ENCODE measurements at places on chromosomes 1 and 21.

DNA sequence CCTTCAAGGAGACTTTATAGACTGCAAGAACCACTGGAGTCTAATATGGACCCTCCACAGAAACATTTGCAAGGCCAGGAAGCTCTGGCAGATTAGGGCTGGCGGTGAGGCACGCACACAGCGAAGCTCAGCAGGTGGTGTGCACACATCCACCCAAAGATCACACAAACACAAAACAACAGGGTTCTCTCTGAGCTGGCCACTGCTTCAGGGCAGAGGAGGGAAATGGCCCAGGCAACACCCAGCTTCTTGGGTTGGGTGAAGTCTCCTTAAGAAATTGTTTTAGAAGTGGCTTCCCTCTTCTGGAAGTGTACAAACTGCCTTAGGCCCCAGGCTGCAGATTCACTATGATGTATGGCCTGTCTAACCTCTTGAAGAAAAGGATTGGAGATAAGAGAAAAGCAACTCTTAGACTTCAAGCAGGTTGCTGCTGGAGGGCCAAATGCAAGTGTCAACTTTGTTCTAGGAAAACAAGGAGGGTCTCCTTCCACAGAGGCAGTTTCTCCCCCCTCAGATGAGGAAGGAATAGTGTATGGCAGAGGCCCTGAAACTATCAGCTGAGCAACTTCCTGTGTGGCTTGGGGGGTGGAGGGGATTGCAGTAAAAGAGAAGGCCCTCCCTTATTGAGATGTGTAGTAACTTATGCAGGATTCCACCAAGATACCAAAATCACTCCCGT lies 2.0 kb downstream of the RCSD1 start:
- DNase-seq = peak; percentile 87

DNA sequence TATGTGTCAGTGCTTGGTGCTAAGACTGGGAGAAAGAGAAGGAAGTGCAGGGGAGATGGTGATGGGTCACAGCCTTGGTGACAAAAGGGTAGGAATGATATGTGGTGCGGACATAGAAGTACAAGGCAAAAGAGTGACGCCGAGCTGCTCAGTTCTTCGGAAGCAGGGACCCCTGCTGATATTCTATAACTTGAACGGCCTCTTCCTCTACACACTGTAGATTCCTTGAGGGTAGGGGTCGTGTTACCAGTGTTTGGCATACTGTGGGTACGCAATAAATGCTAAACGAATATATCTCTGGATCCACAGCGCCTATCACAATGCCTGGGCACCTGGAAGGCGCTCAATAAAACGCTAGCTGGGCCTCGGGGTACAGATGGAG lies 488 bp downstream of the DBT start:
- peak; percentile 39 for DNase-seq

DNA sequence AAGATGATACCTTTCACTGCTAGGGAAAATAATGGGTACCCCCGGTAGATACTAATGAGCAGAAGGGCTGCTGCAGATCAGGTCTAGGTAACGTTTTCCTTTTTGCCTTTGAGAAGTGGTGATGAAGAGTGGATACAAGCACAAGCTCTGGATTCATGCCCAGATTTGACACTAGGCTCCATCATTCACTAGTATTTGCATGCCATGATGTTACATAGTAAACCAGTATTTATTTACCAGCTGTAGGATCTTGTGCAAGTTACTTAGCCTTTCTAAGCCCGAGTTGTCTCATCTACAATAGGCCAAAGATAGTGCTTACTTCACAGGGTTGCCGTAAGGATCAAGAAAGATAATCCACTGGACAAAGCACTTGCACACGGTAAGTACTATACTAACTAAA lies 14.2 kb downstream of the PTPN14 start:
- no peak for DNase-seq

DNA sequence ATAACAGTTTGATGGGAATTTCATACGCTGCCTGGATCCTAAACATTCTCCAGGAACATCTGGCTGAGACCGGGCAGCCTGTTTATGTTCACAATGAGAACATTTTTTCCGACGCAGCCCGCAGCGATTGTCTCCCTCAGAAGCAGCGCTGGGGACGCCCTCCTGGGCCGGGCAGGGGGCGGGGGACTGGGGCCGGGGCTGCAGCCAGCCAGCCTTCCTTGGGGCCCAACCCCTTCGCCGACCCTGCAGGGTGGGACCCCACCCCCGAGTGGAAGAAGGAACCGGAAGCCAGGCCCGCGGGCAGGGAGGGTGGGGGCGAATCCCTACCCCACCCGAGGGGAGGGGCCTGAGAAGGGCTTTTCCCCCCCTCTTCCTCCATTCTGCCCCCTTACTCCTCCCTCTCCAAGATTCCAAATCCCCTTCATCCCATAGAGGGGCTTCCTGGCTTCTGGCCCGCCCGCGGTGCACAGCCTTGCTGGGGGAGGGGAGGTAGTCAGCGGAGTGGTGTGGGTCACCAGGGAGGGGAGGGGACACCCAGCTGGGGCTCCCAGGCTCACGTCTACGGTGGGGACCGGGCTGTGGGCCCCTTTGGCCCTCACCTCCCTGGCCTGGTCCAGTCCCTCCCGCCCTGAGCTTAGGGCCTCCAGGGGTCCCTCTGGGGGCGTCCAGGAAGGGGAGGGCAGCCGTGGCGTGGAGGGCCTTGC lies 60.6 kb downstream of the WNT9A start:
- no peak for DNase-seq

- no peak for DNase-seq
Measured at GRCh38 chr1:113934511-113935055, 5.5 kb downstream of the HIPK1 start.

DNA sequence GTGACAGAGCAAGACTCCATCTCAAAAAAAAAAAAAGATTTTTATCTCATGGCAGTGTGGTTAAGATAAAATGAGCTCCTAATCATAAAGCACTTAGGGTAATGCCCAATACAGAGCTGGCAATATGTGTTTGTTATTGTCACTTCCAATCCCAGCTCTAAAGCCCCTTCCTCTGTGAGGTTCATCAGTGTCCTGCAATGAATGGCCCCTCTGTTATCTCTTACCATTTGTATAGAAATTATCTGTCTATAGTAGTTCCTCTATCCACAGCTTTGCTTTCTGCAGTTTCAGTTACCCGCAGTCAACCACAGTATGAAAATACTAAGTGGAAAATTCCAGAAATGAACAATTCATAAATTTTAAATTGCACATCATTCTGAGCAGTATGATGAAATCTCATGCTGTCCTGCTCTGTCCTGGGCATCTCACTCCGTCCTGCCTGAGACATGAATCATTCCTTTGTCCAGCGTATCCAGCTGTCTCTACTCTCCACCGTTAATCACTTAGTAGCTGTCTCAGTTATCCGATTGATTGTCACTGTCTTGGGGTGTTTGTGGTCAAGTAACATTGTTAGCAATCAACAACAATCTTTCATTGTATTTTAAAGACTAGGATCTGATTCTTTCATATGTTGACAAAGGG lies 50.2 kb upstream of the DNAH14 start:
- DNase-seq = no peak

GRCh38 chr21:27380303-27380702 lies 413.4 kb upstream of the ADAMTS5 start:
- DNase-seq = no peak

GRCh38 chr1:45934947-45935346 lies 131.5 kb downstream of the MAST2 start:
- DNase-seq = no peak

GRCh38 chr1:33349081-33349759 lies 28.3 kb upstream of the A3GALT2 start:
- peak; percentile 17 for DNase-seq

DNA sequence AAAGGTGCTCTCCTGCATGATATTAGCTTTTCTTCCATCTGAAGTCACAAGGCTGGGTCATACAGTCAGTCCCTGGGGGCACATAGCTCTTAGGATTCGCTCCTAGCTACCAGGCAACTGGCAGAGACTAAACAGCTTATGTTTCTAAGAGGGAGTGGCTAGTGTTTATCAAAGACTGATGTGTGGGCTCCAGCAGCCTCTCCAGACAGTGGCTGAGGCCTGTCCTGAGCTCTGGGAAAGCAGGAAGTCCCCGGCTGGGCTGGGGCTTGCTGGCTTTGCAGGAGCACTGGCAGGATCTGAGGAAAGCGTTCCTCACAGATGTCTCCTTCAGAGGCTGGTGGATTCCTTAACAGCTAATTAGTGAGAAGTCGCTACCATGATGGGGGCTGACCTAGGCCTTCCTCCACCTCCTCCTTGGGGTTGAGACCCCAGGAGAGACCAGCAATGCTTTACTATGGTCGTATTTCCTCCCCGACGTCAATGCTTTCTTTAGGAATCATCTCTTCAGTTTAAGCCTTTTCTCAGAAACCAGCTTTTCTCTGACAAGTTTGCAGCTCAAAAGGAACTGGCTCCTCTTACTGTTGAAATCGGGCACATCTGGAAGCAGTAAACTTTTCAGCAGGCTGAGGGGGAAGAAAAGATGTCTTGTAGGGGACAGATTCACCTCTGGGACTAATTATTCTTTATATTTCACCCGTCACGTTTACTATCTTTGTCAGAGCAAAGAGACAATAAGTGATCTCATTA lies 33.5 kb upstream of the HHAT start:
- no peak for DNase-seq
